ENCODE measurements at places on chromosomes 7 and 10.

- DNase-seq = no peak
Measured at GRCh38 chr7:102925976-102926782, 13.4 kb downstream of the LRRC17 start.

DNA sequence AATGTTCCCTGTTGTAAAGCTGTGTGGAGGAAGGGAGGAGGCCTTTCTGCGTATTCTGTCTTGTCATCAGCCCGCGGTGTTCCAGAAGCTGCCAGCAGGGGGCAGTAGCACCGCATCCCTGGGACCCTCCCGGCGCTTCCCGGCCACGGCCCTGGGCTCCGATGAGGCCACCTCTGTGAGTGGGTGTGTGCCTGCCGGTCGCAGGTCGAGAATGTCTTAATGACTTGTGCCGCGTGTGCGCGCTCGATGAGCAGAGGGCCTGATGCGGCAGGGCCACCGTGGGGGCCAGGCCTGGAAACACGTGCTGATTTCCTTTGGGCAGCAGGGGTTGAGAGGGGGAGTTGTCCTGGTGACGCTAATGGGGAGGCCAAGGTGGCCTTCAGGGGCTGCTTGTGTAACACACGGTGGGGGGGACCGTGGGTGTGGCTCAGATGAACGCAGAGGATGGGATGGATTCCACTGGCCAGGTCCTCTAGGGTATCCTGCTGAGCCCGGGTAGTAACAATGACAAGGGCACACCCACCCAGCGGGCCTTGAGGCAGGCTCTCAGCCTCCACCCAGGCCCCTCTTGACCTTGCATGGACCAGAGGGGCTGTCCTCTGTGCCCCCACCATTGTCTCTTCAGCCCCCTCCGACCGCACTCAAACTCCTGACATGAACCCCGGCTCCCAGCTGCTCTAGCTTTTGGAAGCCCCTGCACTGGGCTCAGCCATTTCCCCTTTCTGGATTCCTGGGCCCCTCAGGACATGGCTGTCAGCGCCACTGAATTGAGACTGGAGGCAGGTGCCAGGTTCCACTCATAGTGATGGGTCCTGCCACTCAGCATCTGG is 135.9 kb upstream of the PODXL start:
- peak; percentile 35 for DNase-seq

DNA sequence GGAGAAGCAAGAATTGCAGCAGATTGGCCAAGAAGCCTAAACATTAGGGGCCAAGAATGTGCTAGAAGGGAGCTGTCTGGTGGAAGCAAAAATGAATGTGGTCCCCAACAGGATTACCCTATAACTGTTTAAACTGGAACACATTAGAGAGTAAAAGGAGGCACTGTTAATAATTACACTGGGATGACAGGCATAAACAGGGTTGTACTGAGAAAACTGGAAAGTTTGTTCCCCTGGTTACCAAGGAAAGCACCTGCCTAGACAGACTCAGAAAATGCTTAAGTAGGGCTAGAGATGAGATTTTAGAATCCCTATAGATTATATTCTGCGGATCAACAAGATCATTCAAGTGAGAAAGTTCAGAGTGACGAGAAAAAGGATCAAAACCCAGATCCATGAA is 100.8 kb downstream of the CTTNBP2 start:
- no peak for DNase-seq

GRCh38 chr7:2810682-2811415 is 33.3 kb downstream of the GNA12 start:
- no peak for DNase-seq

DNA sequence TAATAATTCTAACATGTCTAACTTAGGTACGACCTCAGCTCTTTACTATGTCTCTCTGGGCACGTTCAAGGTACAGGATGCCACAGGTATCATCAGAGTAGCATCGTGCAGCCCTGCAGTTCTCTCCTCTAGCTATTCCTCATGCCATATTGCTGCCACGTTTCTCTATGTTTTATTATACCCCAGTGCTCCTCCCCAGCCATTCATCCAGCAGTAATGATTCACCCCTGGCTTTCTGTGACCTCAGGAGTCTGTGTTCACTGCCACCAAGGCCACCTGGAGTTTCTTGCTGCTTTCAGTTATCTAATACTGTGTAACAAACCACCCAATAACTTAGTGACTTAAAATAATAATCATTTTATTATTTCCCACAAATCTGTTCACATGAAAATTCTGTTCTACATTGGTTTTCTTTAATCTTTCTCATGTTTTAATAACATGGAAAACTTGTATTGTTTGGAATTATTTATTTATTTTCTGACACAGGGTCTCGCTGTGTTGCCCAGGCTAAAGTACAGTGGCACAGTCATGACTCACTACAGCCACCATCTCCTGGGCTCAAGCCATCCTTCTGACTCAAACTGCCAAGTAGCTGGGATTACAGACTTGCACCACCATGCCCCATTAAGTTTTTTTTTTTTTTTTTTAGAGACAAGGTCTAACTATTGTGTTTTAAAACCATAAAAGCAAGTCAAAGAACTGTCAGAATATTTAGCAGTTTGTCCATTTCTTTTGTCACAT is 21.8 kb downstream of the REEP3 start:
- no peak for DNase-seq

- no peak for DNase-seq
Measured at GRCh38 chr10:103273041-103273441, 3.9 kb upstream of the INA start.

- DNase-seq = no peak
Measured at GRCh38 chr7:122827763-122828162, 58.5 kb downstream of the CADPS2 start.

- DNase-seq = peak; percentile 23
Measured at GRCh38 chr10:7412237-7412927, 1.5 kb upstream of the SFMBT2 start.

GRCh38 chr10:6250745-6251144 is 48.0 kb downstream of the PFKFB3 start:
- DNase-seq = no peak

- no peak for DNase-seq
Measured at GRCh38 chr7:33459340-33459751, 330.0 kb downstream of the BBS9 start.

DNA sequence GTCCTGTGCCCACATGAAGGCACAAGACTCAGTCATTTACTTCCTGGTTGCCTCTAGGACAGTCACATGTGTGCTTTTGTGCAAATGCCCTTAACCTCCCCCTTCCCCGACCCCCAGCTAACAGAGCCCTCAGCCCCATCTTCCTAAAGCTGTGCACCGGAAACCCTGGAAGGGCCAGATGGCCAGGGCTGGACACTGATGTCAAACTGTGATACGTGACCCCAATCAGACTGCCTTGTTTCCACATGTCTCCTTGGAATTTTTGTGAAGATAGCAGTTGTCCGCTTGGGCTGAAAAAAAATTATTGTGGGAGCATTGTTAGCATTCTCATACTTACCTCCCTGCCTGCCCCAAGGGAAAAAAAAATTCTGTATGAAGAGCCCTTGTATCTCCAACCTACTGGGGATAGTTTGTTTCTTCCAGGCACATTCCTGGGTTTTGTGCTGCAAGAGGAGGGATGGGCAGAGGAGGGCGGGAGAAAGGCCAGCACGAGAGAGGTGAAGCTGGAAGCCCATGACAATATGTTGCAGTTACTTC is 17.0 kb upstream of the ADAM12 start:
- no peak for DNase-seq

- DNase-seq = no peak
Measured at GRCh38 chr7:30184791-30185487, 50.2 kb downstream of the MTURN start.

DNA sequence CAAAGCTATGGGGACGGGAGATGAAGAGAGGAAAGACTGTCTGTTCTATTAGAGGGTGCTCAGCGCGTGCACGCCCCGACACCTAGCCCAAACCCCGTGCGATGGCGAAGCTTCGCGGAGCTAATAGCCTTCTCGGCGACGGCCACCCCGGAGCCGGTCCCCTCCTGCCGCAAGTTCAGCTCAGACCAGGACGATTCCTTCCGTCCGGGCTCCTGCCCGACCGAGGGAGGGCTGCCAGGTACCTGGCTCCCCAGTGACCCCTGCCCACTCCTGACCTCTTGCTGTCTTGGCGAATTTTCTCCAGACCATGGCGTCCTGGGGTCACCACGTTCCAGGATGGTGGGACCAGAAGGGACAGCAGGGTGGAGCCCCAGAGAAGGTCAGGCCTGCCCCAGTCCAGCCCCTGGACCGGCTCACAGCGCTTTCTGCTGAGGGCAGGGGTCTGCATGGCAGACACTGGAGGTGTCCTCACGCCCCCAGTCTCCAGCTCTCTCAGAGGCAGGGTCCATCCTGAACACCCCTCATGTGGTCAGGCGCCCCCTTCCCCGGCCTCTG is 36.7 kb downstream of the UNCX start:
- no peak for DNase-seq

DNA sequence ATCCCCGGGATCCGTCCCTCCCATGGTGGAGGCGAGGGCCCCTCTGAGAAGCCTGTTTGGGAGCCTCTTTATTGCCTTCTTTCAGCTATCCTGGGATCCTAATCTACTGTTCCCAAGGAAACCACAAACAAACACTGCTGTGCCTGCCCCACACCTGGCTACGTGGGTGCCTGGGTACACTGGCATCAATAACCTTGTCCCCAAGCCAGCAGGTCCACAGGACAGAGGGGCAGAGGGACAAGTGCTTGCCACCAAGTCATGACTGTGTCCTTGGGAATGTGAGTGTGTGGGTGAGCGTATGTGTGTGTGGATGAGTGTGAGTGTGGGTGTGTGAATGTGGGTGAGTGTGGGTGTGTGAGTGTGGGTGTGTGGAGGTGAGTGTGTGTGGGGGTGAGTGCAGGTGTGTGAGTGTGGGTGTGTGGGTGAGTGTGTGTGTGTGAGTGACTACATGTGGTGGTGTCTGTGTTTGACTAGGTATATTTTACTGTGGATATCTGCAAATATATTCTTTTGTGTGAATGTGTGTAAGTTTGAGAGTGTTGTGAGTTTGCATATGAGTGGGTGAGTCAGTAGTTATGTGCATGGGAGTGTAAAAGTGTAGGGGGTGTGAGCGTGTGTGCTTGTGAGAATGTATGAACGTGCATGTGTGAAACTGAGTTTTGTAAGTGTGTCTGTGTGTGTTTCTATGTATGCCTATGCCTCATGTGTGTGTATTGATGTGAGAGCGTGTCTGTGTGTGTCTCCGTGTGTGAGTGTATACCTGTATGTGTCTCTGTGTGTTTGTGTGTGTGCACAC is 96.1 kb downstream of the TNS3 start:
- DNase-seq = no peak

DNA sequence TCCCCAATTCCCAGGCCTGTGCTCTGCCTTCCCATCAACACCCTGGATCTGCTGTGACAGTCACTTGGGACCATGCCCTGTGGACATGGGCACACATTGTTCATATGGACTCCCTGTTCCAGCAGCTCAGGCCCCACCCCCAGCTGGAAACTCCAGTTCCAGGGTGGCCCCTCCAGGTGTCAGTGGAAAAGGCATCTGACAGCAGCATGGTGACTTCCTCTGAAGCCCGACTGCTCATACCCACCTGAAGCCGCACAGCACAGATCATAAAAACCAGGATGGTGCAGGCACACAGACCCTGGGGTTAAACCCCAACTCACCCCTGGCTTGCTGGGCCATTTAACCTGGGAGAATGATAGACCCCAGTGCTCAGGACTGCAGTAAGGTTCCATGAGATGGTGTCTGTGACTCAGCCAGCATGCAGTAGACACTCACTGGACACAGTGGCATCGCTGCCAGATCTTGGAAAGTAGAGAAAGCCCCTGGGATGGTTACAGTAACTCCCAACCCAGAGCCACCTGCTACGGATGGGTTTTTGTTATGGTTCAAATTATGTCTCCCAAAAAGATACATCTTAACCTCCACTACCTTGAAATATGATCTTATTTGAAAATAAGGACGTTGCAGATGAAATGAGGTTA is 72.6 kb upstream of the NANOS1 start:
- no peak for DNase-seq

DNA sequence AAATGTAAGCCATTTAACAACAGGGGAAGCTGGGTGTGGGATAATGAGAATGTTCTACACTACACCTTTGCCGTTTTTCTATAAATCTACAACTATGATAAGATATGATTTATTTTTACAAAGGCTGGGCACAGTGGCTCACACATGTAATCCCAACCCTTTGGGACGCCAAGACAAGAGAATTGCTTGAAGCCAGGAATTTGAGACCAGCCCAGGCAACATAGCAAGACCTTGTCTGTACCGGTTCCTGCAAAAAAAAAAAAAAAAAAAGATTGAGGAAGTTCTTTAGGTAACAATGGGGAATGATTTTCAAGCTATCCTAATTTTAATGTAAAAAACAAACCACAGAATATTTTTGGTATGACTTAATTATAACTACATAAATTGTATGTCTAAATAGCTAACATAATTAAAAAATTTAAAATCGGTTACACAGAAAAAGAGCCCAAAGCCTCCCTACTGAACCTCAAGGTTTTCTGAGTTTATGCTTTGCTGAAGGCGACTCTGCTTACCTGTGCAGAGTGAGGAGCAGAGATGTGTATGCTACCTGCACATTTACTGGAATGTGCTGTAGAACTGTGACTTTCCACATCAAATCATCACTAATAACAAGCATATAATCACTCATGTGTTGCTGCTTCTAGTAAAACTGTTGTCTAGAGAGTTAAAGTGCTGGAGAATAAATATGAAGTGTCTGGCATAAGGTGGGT is 163.4 kb downstream of the ATE1 start:
- no peak for DNase-seq

DNA sequence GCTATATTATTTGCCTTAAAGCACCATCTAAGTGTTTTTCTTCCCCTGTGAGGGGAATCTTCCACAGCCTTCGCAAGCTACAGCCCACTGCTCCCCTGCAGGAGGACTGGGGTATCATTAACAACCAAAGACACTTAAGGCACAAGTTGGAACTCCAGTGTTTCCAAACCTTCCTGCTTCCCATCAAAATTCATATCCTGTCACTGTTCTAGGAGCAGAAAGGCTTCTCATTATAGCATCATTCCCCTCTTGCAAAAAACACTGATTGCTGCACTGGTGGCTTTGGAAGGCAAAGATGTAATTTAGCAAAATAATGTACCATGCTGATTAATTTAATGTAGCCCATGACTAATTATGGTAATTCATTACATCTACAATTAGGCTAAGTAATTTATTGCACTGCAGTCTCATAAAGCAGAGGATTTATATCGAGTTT is 207.2 kb downstream of the SKAP2 start:
- no peak for DNase-seq

GRCh38 chr7:44431091-44431608 is 59.3 kb downstream of the NUDCD3 start:
- DNase-seq = no peak

GRCh38 chr10:44809647-44810046 is 101.5 kb upstream of the TMEM72 start:
- DNase-seq = no peak

DNA sequence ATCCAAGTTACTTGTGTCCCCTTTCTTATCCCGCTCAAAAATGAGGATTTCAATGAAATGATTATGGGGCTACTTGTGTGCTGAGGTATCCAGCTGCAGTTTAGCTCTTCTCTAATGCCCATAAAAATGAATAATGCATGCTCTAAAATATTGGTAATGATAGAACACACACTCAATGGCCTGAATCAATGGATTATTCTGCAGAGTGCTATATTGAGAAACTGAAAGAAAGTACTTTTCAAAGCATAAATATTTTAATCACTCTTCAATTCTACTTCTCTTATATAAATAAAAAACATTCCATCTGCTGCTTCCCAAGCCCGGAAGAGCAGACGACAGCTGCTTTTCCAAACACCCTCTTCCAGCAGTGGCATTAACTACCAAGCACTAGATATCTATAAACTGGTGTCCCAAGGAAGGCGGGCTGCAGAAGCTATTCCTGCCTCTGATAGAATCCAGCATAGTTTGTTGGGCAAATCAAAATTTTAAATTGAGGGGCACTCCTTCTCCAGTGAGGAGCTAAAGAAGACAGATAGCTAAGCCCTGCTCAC is 284.9 kb upstream of the AOAH start:
- no peak for DNase-seq

Data from activated CD8-positive, alpha-beta memory T cell treated with anti-CD3 and anti-CD28 coated beads for 48 hours (primary cell).